ENCODE measurements at places on chromosomes 13 and 19.
A peak's percentile ranks its signal among the peaks of the same experiment; 100 is the strongest.

DNA sequence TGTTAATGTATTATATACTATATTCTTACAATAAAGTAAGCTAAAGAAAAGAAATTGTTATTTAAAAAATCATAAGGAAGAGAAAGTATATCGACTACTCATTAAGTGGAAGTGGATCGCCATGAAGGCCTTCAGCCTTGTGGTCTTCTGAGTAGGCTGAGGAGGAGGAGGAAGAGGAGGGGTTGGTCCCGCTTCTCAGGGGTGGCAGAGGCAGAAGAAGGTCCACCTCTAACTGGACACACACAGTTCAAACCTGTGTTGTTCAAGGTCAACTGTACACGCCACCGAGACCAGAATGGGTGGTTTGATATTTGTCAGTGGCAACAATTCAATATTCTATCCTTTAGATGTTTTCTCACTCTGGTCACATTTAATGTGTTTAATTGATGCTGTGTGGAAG, 67.2 kb downstream of the ALOX5AP start:
- no peak for DNase-seq

DNA sequence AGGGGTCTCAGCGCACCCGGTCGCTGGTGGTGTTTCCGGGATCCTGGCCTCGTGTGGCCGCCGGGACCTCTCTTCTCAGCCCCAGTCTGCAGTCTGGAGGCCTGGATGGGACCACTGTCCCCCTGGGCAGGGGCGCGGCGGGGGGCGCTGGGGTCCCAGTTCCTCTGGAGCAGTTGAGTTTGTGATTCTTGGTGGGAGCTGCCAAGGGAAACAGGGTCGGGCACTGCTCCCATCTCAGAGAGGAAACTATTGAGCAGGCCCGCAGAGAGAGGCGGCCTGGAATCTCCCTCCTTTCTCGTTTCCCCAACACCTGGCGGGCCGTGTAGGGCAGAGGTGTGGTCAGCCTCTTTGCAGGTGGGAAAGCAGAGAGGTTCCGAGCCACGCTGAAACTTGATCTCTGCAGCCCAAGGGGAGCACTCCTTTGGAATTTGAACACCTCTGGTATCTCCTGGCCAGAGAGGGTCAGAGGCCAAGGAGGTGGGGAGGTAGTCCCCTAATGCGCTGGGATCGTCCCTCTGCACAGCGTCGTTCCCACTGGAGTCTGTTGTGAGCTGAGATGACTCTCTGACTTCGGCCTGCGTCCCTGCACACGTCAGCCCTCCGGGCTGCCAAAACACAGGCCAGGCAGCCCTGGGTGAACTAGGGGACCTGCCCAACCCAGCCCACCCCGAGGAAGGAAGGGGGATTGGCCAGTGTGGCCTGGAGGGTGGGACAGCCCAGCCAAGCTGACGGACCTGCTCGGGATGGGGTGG, 741 bp downstream of the PLEKHF1 start:
- DNase-seq: peak; percentile 82

DNA sequence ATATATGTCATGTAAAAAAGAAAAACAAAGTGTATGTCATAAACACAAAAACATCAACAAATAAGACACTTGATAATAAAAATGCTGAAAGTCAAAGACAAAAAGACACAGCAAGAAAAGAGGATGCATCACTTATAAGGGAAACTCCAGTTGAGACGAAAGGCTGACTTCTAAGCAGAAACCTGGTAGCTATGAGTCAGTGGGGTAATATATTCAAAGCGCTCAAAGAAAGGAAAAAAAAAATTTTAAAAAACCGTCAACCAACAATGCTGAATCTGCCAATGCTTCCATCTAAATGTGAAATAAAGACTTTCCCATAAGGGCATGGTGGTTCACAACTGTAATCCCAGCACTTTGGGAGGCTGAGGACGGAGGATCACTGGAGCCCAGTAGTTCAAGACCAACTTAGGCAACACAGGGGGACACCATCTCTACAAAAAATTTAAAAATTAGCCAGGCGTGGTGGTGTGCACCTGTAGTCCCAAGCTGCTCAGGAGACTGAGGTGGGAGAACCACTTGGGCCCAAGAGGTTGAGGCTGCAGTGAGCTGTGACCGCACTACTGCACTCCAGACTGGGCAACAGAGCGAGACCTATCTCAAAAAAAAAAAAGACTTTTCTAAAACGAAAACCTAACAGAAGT, 24.0 kb downstream of the USP12 start:
- DNase-seq: no peak

DNA sequence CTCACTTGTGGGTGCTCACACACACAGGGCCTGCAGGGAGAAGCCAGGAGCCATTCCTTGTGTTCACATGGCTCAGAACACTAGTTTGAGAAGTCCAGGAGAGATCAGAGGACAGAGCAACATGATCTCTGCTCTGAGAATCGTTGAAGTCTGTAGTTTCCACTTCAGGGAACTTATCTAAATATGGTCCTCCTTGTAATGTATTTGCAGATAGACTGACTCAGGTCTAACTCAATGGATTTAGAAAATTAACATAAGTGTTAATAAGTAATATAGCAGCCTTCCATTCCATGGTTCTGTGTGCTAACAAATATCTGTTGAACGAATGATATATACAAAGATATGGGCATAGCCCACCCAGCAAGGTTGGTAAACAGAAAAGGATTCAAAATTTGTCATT, 119.8 kb upstream of the STARD13 start:
- no peak for DNase-seq

DNA sequence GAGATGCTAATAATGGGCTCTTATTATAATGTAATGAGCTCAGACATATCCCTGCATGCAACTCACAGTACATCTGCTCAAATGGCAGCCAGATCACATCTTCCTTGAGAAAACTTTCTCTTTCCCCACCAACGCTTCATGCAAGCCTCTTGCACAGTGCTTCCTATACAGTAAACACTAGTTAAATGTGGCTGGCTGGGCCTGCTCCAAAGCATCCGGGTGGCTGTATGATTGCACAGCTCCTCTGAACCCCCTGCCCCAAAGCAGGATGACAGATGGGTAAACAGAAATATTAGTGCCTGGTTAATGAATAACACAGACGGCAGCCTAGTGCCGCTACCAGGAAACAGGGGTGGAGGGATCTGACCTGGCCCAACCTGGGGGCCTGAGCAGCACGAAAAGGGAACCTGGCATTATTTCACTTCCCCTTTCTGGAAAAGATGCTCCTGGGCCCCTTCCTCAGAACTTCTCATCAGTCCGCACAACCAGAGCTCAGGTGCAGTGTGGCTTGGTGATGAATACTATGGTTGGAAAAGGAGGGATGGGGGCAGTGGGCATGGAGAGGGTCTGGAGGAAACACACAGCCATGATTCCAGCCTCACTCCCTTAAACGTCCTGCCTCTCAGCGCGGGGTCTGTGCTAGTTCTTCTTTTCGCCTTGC, 10.8 kb downstream of the FFAR2 start:
- no peak for DNase-seq

DNA sequence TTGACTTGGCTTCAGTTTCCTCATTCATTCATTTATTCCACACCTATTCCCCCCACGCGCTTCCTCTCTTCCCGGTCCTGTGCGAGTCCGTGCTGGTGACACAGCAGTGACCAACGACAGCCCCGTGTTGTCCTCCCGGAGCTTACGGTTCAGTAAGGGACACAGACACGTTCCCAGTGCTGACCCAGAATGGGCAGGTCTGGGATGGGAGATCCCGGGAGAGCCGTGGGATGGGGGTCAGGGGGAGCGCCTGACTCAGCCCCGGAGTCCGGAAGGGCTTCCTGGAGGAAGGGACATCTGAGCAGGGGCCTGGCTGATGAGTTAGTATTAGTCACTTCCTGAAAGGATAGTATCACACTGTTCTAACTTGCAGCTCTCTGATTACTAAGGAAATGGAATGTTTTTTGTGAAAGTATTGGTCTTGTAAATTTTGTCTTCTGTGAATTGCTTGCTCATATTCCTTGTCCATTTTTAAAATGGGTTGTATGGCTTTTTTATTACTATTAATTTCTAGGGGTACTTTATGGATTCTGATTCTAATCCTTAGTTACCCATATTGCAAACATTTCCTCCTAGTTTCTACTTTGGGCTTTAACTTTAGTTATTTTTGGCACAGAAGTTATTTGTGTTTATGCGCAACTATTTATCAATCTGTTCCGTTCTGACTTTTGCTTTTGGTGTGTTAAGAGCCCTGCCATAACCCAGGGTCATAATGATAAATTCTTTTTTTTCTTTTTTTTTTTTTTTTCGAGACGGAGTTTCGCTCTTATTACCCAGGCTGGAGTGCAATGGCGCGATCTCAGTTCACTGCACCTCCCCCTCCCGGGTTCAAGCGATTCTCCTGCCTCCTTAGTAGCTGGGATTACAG, 708 bp upstream of the ERCC1 start:
- peak; percentile 89 for DNase-seq

- no peak for DNase-seq
These were observed 12.9 kb downstream of the STARD13 start for GRCh38 chr13:33272531-33273124.

DNA sequence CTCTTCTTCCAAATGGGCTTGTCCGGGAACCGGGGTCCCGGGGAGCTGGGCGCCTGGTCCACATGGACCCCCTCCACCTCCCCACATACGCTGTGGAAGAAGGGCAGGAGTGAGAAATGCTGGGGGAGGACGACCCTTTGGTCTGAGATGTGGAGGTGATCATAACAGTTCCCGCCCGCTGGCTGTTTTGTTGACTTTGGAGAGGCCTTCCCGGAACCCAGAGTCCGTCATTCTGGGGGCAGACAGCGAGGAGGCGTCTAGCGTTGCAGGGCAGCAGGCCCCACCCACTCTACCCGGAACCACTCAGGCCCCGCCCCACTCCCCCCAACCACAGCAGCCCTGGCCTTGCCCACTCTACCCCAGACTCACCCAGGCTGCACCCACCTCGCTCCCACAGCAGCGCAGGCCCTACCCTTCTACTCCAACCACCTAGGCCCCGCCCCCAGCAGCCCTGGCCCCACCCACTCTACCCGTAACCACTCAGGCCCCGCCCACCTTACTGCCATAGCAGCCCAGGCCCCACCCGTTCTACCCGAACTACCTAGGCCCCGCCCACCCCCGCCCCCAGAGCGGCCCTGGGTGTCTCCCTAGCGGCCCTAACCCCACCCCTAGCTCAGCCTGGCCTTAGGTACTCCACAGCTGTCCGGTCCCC, 7.1 kb downstream of the GPR108 start:
- no peak for DNase-seq

DNA sequence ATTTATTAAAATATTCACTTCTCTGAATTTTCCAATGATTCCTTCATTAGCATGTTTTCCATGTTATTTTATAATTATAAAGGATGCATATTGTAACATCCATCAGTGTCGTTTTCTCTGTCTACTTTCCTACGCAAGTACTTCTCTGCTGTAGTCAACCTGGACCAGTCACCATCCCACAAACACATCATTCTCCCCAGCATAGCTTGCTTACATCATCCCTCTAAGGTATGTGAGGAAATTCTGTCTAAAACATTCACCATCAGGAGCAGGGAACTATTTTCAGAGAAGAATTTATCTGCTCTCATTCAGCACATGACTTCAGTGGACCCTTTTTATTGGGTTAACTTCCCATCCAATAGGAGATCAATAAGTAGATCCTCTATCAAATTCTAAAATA, 806.1 kb upstream of the ARGLU1 start:
- DNase-seq: no peak

DNA sequence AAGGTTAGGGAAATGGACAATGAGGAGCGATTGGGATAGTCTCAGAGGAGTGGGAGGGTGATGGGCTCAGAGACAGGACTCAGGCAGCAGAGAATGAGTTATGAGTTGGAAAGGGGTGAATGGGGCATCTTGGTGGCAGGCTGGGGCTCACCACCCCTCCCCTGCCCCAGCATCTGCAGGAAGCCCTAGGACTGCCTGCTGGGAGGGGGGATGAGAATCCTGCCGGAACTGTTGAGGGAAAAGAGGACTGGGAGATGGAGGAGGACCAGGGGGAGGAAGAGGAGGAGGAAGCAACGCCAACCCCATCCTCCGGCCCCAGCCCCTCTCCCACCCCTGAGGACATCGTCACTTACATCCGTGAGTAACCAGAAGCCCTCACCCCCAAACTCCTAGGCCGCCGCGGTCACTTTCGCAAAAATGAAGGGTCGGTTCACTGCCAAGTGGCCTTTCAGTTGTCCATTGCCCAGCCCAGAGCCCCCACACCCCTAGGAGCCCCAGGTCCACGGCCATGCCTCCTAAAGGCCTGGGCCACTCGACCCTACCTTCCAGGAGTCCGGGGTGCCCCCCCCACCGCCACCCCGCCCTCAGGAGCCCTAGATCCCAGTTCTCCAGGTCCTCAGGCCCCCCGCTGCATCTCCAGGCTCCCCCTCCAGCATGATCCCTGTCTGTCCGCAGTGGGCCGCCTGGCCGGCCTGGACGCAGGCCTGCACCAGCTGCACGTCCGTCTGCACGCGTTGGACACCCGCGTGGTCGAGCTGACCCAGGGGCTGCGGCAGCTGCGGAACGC, 764 bp downstream of the CLEC11A start:
- no peak for DNase-seq

DNA sequence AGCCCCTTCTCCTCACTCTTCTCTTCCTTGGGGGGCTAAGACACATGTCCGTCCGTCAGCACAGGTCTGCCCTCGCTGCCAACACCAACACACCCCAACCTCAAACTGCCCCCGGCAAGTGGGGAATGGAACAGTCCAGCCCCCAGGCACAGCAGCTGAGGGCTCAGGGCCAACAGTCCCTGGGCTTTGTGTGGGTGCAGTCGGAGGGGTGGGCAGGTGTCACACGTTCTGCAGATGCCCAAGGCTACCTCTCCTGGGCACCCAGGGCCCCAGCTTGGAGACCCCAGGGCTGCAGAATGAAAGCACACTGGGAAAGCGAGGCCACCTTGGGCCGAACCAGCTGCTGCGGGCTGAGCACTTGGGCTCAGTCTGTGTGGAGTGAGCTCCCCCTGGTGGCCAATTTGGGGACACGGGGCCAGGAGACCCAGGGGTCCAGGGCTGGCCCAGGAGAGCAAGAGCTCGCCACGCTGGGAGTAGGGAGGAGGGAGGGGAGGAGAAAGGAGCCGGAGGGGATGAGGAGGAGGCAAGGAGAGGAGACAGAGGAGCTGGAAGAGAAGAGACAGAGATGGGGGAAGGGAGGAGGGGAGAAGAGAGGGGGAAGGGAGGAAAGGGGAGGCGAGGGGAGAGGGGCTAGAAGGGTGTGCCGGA, 14.0 kb upstream of the ATP8B3 start:
- DNase-seq: peak; percentile 94

DNA sequence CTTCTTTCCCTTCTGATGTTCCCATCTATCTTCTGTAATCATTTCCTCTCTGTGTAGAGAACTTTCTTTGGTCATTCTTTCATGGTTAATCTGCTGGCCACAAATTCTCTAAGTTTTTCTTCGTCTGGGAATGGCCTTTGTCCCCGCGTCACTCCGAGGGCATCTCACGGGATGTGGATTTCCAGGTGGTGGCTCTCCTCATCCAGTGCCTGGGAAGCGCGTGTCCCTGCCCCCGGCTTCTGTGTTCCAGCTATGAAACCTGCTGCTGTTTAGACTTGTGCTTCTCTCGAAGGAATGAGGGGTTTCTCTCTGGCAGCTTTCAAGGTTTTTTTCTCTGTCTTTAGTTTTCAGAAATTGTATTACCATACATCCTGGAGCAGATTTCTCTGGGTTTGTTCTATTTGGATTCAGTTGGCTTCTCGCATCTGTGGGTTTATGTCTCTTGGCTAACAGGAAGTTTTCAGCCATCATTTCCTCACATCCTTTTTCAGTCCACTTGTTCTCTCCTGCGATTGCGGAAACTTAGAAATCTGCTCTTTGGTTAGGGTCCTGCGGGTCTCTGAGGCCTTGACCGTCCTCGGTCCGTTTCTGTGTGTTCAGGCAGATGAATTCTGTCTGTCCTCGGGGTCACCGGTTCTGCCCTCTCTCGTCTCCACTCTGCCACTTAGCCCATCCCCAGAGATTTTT, 36.9 kb upstream of the DCUN1D2 start:
- no peak for DNase-seq

GRCh38 chr19:52602941-52603340, 32.9 kb downstream of the ZNF701 start:
- DNase-seq: no peak
